ENCODE measurements at places on chromosomes 3 and 15.

- DNase-seq: no peak
These were observed 29.6 kb downstream of the SEC61A1 start for GRCh38 chr3:128081846-128082245.

DNA sequence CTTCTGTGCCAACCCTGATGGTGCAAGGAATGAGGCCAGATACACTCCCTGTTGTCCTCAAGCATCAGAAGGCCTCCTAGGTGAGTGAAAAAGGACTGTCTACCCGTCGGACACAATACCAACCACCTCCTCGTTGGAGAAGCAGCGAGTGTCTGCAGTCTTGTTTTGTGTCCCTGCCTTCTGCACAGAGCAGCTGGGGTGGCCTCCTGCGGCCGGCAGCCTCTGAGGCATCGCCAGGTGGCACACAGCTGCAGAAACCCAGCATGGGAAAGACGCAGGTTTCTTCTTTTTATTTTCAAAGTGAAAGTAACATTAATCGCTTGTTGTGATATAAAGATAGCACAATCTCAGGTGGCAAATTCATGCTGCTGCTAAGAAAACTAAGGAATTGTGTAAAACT is 509.9 kb downstream of the OCA2 start:
- no peak for DNase-seq

DNA sequence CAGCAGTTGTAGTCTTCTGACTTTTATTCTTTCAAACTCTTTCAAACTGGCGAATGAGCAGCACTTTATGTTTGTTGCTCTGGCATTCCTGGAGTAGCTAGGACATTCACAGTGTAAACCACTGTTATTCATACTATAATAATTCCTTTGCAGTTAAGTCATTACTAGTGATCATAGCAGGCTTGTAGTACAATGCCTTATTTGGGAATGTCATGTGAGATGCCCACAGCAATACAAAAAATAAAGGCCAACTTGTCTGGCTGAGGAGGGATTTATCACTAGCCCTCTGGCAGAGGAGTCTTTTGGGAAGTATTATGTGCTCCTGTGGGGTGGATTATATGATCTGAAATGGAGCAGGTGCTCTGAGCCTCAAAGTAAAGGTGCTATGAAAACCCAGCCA is 197.2 kb downstream of the VGLL3 start:
- no peak for DNase-seq

- no peak for DNase-seq
These were observed 716.5 kb upstream of the GOLIM4 start for GRCh38 chr3:168812234-168812633.

GRCh38 chr15:70794596-70795310 is 31.4 kb upstream of the UACA start:
- DNase-seq: peak; percentile 77

GRCh38 chr15:67479781-67480505 is 41.0 kb upstream of the C15orf61 start:
- DNase-seq: no peak

DNA sequence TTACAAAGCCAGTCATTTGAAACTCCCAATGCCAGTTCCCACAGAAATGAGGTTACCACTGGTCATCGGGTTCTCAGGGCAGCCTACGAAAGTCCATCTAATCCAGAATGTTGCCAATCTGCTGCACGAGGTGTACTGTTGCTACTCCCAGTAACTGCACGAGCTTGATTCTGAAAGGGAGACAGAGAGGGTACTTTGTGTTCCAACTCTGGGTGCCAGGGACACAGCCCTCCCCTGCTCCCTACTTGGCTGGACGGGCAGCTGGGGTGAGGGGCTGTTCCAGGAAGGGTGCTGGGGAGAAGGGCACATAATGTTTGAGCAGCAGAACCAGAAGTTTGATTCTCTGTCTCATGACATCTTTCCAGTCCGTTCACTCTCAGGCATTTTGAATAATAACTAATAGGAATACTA is 27.1 kb upstream of the OSBPL11 start:
- no peak for DNase-seq

- no peak for DNase-seq
These were observed 177.7 kb downstream of the THRB start for GRCh38 chr3:24316887-24317383.

DNA sequence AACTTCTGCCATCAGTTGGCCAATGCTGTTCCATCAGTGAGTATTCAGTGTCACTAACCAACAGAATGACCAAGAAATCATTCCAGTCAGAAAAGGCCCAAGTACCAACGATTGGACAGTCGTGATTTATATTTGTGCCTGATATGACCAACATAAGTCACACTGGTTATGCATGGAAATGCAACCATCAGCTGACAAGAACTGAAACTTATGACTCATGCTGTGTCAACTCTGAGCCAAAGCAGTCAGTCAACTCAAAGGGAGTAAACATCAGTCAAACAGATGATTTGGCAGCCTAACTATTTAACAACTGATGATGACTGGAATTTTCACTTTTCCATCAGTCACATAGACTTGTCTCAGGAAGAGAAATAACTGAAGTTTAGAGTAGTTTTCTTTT is 142.4 kb downstream of the ANXA2 start:
- peak; percentile 34 for DNase-seq

DNA sequence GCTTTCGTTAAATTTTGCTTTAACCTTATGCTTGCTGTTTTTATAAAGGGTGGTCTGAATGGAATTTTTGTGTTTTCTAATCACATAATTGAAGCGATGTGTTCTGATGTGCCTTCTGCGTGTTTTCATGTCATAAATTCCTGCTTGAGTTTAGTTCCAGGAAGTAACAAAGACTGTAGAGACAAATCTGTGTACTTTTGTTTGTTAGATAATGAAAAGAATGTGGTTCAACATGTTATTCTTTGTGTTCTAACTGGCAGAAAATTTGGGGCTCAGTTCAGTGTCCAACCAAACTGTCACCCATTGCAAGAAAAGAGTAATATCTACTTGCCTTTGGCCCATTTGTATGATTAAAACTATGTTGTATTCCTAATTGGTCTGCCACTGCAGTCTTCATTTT is 324.0 kb downstream of the DIPK2A start:
- no peak for DNase-seq

DNA sequence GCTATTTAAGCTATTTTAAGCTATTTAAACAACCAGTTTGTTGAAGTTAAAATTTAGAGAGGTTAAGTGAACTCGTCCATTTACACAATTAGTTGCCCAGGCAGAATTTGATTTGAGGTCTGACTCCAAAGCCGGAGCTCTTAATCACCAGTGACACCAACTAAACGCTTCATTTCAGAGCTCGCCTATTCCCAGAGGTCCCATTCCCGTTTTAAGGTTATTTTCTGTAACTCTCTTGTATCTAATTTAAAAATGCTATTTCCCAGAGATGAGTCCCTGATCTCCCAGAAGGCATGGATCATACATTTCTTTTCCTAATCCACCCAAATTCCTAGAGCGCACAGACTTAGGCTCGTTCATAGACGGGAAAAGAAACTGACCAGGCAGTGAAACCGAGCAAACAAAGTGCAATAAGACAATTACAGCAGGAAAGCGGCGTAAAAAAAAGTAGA is 904 bp upstream of the MCTP2 start:
- DNase-seq: no peak

- DNase-seq: no peak
These were observed 515 bp downstream of the ADAM10 start for GRCh38 chr15:58748852-58749531.

GRCh38 chr3:171878461-171879225 is 35.5 kb downstream of the TMEM212 start:
- DNase-seq: no peak

- DNase-seq: no peak
These were observed 43.5 kb downstream of the ACAD9 start for GRCh38 chr3:128922804-128923459.

- no peak for DNase-seq
These were observed 621.4 kb downstream of the PDCD6IP start for GRCh38 chr3:34419801-34420200.

DNA sequence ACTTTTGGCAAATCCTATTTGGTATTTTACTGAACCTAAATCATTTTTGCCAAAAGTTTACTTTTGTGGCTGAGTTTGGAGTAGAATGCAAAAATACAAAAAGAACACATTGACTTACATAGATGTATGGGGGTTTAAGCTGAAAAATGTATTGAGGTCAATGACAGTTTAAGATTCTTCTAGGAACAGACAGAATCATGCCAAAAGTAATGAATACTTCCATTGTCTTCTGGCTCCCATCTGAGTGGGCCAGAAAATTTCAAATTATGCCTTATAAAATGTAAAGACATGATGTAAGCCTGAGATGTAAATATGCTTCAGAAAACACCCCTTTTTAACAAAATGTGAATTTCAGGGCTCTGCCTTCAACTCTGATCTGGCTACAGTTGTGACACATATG is 375.1 kb upstream of the DPH6 start:
- DNase-seq: no peak

GRCh38 chr3:67719333-67719732 is 64.9 kb upstream of the SUCLG2 start:
- no peak for DNase-seq

GRCh38 chr3:195245531-195245951 is 25.4 kb downstream of the XXYLT1 start:
- DNase-seq: no peak

DNA sequence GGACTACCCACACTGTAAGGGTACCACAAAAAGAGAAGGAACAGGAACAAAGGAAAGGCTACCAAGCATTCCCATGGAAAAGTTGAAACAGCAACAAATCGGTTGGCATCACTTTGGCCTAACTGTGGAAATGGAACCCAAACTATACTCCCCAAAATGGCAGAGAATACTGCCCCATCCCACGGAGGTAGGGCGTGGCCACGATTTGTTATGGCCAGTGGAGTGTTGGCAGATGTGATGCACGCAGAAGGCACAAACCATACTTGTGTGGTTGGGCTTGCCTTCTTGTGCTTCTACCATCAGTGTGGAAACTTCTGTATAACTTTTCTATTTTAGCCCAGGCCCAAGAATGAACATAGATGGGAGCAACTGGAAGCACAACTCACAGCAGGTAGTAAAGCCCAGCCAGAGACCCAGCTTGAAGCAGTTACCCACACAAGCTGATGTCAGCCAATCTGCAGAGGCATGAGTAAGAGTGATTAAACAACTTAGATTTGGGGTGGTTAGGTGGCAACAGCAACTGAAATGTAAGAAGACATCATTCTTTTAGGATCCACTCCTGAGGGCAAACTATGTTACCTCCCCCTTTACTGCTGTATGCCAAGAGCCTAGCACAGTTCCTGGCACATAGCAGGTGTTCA is 64.1 kb downstream of the BTD start:
- DNase-seq: no peak

DNA sequence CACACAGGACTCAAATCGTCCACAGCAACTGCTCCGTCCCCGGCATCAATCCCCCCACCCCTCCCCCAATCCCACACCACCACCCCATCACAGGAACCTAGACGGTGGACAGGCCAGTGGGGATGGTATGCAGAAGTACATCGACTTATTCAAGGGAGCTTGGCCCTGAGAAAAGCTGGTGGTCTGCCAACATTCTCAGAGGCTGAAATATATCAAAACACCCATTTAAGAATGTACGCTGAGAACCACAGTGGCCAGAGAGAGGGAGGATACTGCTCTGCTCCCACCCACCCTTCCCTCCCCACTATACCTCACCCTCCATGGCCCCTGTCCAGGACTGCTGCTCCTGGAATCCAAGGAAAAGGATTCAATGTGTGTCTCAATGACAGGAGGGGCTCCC is 12.4 kb upstream of the USP3 start:
- DNase-seq: no peak

DNA sequence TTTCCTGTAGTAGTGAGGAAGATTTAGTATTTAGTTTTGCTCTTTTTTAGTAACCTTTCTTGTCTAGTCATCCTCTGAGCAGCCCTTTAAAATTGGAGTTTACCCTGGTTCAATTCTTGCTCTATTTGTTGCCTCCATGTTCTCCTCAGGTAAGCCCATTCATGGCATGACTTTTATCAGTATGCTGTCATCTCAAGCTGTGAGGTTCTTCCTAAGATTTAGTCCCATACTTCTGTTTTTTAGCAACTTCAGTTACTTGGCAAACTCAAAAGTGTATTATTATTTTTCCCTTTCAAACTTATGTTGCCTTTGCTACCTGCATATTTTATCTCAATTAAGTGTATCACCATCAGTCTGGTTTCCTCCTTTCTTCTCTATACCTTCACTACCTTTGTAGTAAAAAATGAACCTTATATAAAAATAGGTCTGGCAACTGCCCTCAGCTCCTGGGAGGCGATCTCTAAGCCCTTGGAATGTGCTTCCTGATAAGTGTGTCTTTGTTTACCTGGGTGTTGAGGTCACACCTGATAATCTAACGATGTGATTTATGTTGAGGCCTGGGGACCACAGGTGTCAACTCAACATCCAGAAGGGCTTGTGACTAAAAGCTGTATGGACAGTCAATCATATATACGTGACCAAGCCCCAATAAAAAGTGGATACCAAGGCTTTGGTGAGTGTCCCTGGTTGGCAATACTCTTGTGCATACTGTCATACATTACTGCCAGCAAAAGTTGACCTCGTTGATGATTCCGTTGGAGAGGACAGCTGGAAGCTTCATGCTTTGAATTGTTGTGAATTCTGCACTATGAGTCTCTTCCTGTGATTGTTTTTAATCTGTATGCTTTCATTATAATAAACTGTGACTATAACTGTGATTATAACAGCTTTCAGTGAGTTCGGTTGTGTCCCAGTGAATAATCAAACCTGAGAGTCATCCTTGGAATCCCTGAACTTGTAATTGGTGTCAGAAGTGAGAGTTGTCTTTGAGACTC is 3.9 kb downstream of the NSUN3 start:
- DNase-seq: no peak

DNA sequence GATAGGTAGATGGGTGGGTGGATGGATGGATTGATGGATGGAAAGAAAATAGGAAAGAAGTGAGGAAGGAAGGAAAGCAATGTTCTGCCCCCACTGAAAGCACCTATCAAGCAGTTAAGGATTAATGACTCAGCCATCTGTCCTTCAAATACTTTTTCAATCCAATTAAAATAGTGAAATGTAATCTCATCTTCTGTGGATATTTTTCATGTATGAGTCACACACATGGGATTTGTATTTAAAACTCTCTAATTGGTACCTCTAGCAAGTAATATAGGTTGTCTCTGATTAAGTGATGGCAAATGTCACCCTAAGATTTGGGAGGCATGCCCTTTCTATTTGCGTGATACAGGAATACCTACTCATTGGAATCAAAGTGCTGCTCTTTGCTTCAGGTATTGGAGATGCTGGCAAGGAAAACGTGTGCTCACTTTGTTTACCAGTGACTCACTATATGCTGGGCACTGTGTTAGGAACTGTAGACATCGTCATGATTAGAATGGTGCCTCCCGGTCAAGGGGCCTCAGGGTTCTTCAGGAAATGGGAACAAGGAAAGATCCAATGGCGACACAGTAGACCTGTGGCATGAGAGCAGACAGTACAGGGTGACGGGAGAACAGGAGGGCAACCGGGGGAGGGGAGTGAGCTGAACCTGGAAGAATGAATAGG is 230.1 kb downstream of the CLSTN2 start:
- DNase-seq: no peak

- no peak for DNase-seq
These were observed 82.5 kb downstream of the AGBL1 start for GRCh38 chr15:86162172-86162591.

GRCh38 chr3:142952272-142953193 is 10.9 kb downstream of the PAQR9 start:
- no peak for DNase-seq

DNA sequence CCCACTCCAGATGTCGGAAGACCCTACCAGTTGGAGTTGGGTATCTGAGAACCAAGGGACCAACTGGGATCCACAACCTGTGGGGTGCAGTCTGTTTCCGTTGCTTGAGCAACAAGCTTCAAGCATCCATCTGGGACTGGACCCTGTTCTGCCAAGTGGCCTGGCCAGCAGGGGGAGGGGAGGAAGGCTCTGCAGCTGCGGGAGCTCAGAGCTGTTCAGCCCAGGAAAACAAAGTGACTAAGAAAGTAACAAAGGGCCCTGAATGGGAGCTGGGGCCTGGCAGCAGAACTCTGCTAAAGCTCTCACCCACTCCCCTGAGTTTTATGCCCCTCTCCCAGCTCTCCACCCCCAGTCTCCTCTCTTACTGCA is 2.7 kb downstream of the TYRO3 start:
- DNase-seq: no peak

Measured in SW 1271 (cell line).